Calu3 (cell line): ENCODE measurements at places on chromosomes 5 and 9.
A peak's percentile ranks its signal among the peaks of the same experiment; 100 is the strongest.

DNA sequence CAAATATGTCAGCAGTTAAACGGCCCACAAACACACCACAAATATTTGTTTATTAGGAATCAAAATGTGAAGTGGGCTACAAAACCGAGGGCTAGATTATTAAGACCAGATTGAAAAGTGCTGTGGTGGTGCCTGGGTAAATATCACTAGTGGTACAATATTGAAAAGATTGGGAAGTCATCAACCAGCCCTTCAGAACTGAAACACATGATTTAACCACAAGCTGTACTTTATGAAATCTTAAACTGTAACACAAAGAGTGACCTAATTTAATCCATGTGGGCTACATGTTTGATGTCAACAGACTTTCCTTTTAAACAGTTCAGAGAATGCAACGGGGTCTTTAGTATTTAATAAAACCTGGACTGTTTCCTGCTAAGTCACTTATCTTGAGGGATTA is 182.3 kb downstream of the SPATA31D1 start:
- DNase-seq, result no peak

DNA sequence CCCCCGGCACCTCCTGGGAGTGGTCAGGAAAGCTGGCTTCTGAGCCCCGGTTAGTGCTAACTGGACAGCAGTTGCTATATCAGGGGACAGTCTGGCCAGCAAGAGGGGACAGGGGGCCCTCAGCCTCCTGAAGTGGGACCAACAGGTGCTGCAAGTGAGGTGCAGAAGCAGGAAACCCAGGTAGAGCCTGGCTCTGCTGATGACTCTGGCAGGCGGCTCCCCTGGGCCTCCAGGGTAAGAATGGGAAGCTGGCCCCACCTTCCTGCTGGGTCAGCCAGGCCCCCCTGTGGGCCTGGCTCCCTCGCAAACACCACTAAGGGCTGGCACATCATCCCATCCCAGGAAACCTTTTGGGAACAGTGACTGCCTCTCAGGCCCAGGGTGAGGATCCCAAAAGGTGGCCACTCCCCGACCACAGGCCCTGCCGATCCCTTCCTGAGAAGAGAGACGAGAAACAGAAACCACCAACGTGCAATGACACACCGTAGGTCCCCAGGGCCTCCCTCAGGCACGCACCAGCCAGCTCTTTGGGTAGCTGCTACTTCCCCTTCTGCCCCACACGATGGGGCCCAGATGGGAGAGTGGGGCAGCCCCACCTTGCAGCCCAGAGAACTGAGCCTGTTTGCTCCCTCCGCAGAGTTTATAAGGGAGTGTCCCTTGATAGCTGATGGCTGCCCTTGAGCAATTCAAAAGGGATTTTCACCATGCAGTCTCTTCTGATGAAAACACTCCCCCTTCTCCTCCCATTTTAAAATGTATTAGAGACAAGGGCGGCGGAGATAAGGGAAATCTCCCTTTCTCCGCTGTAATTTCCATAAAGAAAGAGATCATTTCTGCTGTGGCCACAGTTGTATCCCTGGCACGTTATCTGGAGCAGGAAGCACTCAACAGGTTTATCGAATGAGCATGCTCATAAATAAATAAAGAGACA is 76.8 kb downstream of the STK10 start:
- DNase-seq, result peak; percentile 63

DNA sequence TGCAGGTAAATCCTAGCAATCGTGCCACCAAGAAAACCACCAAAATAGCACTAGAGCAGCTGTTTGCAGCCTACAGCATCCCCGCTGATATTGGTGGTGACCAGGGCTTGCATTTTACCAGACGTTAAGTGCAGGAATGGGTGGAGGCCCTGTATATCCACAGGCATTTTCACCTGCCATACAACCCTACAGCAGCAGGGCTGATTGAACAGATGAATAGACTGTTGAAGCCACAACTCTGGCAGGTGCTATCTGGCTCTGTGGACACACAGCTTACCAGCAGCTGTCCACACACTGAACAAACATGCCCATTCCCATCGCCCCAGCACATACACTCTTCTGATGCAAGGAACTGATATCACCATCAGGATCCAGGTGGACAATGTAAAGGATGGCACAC is 154.5 kb upstream of the APC start:
- DNase-seq, result no peak

GRCh38 chr9:130264414-130265350 is 878 bp upstream of the HMCN2 start:
- no peak for DNase-seq

DNA sequence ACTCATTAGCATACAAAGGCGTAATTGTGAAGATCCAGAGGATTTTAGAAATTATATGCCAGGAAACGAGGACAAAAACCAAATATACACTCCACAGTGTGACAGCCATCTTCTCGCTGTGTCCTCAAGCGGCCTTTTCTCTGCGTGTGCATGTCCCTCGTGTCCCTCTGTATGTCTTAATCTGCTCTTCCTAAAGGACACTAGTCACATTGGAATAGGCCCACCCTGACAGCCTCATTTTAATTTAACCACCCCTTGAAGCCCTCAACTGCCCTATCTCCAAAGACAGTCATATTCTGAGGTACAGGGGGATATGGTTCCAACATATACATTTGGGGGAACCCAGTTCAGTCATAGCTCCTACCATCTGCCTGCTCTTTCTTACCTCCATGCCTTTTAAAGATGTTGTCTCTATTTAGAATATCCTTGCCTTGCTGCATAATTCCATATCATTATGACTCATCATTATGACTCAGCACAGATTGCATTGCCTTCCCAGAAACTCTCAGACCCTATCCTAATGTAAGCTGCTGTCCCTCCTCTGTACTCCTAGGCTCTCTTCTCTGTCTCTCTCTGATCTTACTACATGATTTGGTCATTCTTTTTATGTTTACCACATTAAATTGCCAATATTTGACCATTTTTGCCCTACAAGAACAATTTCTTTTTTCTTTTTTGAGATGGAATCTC is 210.9 kb downstream of the AOPEP start:
- DNase-seq, result no peak

- DNase-seq, result no peak
Observed at GRCh38 chr9:110076894-110077725, 130.8 kb downstream of the C9orf152 start.

DNA sequence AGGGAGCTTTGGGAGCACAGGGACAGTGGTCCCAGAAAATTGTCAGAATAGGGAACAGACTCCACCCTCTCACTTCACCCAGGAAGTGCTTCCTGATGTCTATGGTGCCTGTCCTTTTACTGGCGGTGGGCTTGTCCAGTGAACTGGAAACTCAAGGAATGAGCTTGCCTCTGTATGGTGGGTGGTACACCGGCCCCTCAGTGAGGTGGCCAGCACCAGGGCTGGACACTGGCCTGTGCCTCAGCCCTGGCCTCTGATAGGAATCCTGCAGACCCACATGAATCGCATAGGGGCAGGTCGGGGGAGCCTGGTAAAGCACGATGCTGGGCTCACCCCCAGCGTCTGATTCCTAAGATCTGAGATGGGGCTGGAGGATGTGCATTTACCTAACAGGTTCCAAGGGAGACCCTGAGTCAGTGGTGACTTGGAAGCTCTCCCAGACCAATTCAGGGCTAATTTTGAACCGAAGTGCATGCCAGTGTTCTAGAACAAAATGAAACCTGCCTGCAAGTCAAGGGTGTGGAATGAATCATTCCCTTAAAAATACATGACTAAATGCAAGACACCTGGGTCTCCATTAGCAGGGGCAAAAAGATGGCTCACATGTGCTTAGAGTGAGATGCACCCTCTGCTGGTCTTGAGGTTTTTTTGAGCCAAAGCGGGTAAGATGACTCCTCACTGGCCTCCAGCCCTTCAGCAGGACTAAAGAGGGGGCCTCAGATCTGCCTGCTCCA is 178.3 kb downstream of the HSPA4 start:
- DNase-seq, result no peak

GRCh38 chr5:24439465-24439864 is 205.3 kb downstream of the CDH10 start:
- no peak for DNase-seq

GRCh38 chr5:147568710-147569406 is 59.0 kb upstream of the DPYSL3 start:
- no peak for DNase-seq

- no peak for DNase-seq
Observed at GRCh38 chr5:175773534-175774070, 97.8 kb upstream of the CPLX2 start.

- DNase-seq, result no peak
Observed at GRCh38 chr9:4417578-4418325, 72.5 kb upstream of the SLC1A1 start.

DNA sequence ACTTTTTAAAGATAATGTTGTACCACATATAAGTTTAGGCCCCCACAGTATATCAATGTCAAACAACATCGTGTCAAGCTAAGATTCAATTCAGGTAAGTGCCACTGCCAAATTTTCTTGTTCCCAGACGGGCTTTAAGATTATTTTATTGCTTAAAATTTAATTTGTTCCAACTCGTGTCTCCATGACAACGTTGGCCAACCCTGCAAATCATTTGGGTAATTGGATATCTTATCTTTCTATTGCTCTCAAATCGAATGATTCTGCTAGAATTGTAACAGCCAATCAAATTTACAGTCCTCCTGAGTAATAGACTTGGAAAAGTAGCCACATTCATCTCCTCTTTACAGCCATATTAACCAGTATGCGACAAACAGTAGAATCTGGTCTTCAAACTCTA is 19.5 kb downstream of the TLE1 start:
- DNase-seq, result no peak

DNA sequence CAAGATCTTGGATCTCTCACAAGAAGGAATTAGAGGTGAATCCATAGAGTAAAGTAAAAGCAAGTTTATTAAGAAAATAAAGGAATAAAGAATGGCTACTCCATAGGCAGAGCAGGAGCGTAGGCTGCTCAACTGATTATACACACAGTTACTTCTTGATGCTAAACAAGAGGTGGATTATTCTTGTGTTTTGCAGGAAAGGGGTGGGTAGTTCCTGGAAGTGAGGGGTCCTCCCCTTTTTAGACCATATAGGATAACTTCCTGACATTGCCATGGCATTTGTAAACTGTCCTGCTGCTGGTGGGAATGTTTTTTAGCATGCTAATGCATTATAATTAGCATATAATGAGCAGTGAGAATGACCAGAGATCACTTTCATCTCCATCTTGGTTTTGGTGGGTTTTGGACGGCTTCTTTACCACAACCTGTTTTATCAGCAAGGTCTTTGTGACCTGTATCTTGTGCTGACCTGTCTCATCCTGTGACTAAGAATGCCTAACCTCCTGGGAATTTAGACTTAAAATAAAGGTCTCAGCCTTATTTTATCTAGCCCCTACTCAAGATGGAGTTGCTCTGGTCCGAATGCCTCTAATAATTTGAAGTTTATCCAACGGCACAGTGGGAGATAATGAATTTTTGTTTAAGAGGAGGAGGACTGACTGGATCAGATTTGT is 165.7 kb upstream of the DMRT1 start:
- no peak for DNase-seq

DNA sequence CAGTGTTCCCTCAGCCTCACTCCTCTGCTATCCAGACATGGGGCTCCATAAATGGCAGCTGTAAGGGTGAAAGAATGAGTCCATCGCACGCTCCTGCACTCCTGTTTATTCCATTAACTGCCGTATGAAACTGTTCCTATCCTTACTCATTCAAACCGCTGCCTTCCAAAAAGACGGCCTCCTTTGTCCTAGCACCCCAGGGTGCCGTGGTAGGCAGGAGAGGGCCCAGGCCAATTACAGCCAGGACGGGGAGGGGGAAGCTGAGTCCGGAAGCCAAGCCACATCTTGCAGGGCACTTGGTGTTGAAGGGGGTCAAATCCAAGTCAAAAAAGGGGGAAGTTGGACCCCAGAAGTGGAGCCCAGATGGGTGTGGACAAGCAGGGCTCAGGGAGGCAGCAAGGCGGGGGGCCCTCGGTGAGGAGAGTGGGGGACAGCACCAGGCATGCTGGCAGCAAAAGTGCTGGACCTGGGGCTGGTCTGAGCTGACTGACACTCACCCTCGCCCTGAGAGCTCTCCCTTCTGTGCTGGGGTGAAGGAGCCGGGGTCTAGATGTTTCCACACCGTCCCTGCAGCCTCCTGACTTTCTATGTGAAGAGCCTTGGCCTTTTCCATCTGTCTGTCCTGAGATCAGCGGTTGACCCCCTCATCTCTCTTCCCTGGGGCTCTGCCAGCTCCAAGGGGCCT is 63.3 kb downstream of the COL23A1 start:
- DNase-seq, result no peak

- no peak for DNase-seq
Observed at GRCh38 chr5:83745816-83746215, 25.2 kb upstream of the HAPLN1 start.

DNA sequence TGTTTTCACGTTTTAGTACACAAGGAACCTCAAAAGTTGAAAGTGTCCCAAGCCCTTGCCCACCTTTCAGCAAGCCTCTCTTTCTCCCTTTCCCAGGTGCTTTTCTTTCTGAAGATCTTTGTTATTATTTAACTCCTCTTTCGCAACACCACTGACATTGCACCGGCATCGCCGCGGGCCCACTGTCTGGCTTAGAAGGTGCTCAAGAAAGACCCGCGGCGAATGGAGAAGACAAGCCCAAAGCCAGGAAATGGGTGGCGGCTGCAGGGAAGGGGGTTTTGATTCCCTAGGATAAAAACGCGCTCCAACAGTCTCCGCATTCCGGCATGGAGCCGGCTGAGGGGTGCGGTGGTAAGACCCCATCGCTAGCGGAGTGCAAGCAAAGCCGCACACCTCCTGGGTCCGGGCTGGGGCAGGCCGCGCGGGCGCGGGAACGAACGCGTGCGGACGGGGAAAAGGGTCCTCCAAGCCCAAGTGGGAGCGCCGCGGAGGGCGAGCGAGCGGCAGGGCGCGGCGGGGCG is 404 bp upstream of the AFAP1L1 start:
- peak; percentile 38 for DNase-seq

DNA sequence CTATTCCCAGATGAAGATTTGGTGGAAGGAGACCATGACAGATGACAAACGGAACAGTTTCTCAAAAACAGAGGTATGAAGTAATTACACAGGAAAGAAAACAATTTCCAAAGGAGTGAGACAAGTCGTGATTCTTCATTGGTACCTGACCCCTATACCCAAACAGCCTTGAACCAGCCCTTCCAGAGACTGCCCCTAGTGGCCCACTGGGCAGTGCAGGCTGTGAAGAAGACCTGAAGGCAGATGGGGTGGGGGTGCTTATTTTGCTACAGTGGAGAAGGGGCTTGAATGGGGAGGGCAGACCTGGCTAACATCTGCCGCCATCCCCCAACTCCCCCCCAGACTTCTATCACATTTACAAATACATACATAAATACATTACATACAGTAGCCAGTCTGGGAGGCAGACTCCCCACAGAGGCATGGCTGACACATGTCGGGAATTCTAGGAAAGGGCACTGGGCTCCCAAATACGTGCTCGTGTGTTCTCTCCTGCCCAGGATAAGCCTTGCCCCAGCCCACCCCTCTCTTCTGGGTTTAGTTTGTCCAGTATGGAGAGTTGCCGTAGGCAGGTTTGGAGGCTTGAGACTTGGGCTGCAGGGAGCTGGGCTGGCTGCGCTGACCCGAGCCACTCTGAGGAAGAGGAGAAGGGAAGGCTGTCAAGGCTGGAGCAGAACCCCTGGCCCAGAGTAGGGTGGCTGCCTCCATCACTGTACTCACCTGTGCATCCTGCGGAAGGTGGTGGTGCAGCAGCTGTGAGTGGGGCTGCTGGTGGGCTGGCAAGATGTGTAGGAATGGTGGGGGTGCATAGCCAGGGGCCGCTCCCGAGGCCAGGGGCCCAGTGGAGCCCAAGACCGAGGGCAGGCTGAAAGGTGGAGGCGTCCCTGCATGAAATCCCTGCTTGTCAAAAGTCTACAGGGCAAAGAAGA is 105.3 kb downstream of the UBE2R2 start:
- peak; percentile 41 for DNase-seq

- no peak for DNase-seq
Observed at GRCh38 chr9:10112070-10112469, 500.7 kb downstream of the PTPRD start.
